ENCODE measurements at places on chromosomes 5 and 9.
A peak's percentile ranks its signal among the peaks of the same experiment; 100 is the strongest.

DNA sequence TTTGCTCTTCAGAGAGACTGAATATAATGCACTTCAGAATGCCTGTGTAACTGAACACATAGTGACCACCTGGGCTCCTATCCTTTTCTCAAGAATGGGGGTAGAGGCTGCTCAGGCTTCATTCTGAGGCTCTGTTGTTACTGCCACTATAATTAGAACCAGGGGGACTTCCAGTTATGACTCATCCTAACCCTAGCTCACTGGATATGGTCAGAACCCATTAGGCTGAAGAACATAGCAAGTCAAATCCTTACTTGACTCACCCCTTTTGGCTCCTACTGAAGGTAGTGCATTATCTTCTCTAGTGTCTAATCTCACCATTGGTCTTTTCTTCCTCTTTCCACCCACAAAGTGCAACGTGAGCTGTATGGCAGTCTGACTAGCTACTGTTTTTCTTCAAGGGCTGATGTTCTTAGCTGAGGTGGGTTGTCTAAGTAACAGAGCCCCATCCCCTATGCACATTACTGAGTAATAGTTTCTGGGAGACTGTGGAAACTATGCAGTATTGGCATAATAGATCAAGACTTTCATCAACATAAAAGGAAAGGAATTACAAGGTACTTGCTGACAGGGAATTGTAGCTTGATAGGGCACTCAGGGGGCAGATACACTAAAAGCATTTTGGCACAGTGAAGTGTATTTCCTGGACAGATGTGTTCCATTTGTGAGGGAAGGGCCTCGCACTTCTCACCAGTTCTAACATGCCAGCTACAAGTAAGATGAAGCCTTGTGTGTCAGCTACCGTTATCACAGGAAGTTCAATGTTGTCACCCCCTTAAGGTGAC, 431.0 kb upstream of the MEF2C start:
- no peak for DNase-seq

DNA sequence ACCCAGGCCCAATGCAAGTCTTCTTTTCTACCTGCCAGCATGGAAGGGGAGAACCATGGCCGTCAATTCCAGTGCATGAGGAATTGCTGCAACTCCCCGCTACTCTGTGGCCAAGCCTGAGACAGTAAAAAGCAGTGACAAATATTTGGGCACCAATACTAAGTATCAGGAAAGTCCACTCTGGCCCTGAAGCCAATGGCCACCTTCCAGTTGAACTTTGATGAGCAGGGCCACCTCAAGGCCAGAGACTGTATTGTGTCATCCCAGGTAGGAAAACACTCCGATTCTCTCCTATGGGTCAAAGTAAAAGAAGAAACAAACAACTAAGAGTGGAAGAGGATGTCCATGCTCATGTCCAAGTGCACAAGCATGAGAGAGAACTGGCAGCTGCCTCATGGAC, 27.1 kb downstream of the RETREG1 start:
- no peak for DNase-seq

GRCh38 chr5:35900972-35901695, 37.3 kb downstream of the CAPSL start:
- DNase-seq = no peak

DNA sequence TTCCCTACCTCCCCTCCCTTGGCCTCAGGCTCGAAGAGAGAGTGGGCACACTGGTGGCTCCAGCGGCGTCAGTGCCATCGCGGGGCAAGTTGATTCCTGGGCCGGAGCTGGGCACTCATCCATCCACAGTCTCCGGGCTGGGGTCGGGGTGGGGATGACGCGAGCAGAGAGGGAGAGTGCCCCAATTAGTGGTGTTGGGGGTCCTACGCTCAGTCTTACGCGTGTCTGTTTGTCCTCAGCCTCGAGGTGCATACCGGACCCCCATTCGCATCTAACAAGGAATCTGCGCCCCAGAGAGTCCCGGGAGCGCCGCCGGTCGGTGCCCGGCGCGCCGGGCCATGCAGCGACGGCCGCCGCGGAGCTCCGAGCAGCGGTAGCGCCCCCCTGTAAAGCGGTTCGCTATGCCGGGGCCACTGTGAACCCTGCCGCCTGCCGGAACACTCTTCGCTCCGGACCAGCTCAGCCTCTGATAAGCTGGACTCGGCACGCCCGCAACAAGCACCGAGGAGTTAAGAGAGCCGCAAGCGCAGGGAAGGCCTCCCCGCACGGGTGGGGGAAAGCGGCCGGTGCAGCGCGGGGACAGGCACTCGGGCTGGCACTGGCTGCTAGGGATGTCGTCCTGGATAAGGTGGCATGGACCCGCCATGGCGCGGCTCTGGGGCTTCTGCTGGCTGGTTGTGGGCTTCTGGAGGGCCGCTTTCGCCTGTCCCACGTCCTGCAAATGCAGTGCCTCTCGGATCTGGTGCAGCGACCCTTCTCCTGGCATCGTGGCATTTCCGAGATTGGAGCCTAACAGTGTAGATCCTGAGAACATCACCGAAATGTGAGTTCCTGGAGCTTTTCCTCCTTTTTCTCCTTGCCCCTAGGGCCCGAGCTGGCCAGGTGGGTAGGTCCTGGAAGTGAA, 861 bp downstream of the NTRK2 start:
- no peak for DNase-seq

- no peak for DNase-seq
Observed at GRCh38 chr5:76291305-76292077, 111.6 kb upstream of the IQGAP2 start.

GRCh38 chr5:156570615-156571014, 243.7 kb downstream of the SGCD start:
- DNase-seq = no peak

DNA sequence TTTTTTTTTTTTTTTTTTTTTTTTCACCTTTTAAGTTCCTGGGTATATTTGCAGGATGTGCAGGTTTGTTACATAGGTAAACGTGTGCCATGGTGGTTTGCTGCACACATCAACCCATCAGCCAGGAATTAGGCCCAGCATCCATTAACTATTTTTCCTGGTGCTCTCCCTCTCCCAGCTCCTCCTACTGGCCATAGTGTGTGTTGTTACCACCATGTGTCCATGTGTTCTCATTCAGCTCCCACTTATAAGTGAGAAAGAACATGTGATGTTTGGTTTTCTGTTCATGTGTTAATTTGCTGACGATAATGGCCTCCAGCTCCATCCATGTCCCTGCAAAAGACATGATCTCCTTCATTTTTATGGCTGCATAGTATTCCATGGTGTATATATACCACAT, 350.5 kb downstream of the MAN2A1 start:
- no peak for DNase-seq

- DNase-seq = peak; percentile 17
Observed at GRCh38 chr9:100216178-100216787, 117.2 kb downstream of the INVS start.

GRCh38 chr5:29085142-29085541, 2046.8 kb upstream of the CDH9 start:
- DNase-seq = no peak

GRCh38 chr5:9947944-9948343, 301.7 kb downstream of the ATPSCKMT start:
- no peak for DNase-seq

GRCh38 chr9:114076237-114077161, 1.6 kb downstream of the AMBP start:
- DNase-seq = no peak

GRCh38 chr9:129759804-129760502, 7.1 kb upstream of the PTGES start:
- no peak for DNase-seq

GRCh38 chr5:74643111-74643562, 2.6 kb upstream of the ENC1 start:
- no peak for DNase-seq

Measured in activated CD8-positive, alpha-beta memory T cell treated with anti-CD3 and anti-CD28 coated beads for 48 hours (primary cell).